Heart left ventricle (tissue), 16 donors: ENCODE measurements at places on chromosomes 1 and 21. TPM values are rescaled to one million over a fixed set of nuclear protein-coding genes. Genes with fewer than 3 reads are reported as not detected.

Gene OSCP1
- 8.4 TPM for total RNA-seq

Gene MX1
- total RNA-seq: 17.2 TPM

Gene EFCAB7
- 6.3 TPM for total RNA-seq

Gene SEMA6C
- total RNA-seq: 41.3 TPM

Gene BRDT
- total RNA-seq: not detected

Gene HTR6
- not detected for total RNA-seq

Gene SELE
- 4.0 TPM for total RNA-seq

Gene RGS8
- total RNA-seq: 0.23 TPM

Gene SORT1
- 173 TPM for total RNA-seq

Gene FCGR3A
- 10.0 TPM for total RNA-seq

Gene CLEC20A
- not detected for total RNA-seq

Gene PPM1J
- total RNA-seq: 8.1 TPM

Gene DPYD
- 8.0 TPM for total RNA-seq

Gene NTNG1
- total RNA-seq: not detected

Gene CDA
- total RNA-seq: 7.6 TPM

Gene CAPN8
- not detected for total RNA-seq

Gene TBX19
- 0.20 TPM for total RNA-seq

Gene KCNH1
- total RNA-seq: 0.03 TPM

Gene NES
- 132 TPM for total RNA-seq

Gene BACE2
- 17.5 TPM for total RNA-seq

Gene TRIM67
- not detected for total RNA-seq

Gene MYBPH
- total RNA-seq: not detected

Gene TTC34
- total RNA-seq: 0.62 TPM

Gene ADAM15
- 55.8 TPM for total RNA-seq

Gene SPATA46
- not detected for total RNA-seq

Gene AKR7A3
- not detected for total RNA-seq

Gene PRKAB2
- 39.6 TPM for total RNA-seq

Gene NR1I3
- not detected for total RNA-seq

Gene NBPF10
- 0.38 TPM for total RNA-seq

Gene MCL1
- total RNA-seq: 106 TPM

Gene C1orf198
- total RNA-seq: 145 TPM

Gene CD1E
- total RNA-seq: not detected

Gene APOBEC4
- not detected for total RNA-seq

Gene MARK1
- total RNA-seq: 17.6 TPM
